NCI-H2107 (cell line): ENCODE measurements at places on chromosomes 7 and 10.

- DNase-seq: no peak
Measured at GRCh38 chr7:42192851-42193461, 44.1 kb downstream of the GLI3 start.

DNA sequence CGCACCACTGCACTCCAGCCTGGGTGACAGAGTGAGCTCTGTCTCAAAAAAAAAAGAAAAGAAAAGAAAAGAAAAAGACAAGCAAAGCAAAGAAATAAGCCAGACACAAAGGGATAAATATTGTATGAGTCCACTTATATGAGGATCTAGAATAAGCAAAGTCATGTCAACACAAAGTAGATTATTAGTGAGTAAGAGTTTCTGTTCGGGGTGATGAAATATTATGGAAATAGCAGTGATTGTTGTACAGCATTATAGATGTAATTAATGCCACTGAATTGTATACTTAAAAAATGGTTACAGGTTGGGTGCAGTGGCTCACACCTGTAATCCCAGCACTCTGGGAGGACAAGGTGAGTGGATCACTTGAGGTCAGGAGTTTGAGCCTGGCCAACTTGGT, 83.2 kb downstream of the HIP1 start:
- DNase-seq: no peak

DNA sequence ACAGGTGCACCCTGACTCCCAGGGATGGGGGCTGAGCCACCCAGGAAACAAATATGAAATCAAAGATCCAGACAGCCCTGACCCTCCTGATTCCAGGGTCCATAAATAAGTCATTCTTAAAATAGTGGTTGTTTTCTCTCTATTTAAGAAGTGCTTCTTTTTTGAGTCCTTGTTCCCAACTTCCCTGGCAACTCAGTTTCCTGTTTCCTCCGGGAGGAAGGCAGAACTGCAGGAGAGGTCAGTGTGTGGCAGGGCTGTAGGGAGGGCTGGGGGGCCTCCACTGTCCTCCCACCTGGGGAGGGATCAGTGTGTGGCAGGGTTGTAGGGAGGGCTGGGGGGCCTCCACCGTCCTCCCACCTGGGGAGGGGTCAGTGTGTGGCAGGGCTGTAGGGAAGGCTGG, 88.7 kb upstream of the PDGFA start:
- DNase-seq: no peak

- no peak for DNase-seq
Measured at GRCh38 chr7:72492461-72493065, 80.4 kb upstream of the CALN1 start.

GRCh38 chr10:14396411-14397048, 65.8 kb upstream of the FRMD4A start:
- no peak for DNase-seq

DNA sequence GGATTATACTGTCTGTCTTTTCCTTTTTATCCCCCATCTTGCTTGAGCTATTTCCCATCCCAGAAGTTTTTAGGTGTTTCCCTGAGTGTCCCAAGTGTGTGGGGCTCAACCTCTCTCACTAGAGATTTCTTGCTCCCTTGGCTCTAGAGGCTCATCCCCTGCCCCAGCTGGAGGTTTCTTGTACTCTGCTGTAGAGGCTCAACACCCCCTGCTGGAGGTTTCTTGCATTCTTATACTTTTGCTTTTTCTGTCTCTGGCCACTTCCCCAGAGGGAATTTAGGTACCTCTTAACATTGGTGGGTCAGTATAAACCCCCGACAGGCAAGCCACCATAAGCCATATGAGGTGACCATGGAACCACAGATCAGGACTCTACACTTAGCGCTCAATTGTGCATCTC, 114.2 kb upstream of the FAM3C start:
- no peak for DNase-seq

- DNase-seq: no peak
Measured at GRCh38 chr7:44307301-44307900, 18.0 kb downstream of the CAMK2B start.

- DNase-seq: no peak
Measured at GRCh38 chr10:36390221-36390620, 735.2 kb upstream of the ANKRD30A start.

DNA sequence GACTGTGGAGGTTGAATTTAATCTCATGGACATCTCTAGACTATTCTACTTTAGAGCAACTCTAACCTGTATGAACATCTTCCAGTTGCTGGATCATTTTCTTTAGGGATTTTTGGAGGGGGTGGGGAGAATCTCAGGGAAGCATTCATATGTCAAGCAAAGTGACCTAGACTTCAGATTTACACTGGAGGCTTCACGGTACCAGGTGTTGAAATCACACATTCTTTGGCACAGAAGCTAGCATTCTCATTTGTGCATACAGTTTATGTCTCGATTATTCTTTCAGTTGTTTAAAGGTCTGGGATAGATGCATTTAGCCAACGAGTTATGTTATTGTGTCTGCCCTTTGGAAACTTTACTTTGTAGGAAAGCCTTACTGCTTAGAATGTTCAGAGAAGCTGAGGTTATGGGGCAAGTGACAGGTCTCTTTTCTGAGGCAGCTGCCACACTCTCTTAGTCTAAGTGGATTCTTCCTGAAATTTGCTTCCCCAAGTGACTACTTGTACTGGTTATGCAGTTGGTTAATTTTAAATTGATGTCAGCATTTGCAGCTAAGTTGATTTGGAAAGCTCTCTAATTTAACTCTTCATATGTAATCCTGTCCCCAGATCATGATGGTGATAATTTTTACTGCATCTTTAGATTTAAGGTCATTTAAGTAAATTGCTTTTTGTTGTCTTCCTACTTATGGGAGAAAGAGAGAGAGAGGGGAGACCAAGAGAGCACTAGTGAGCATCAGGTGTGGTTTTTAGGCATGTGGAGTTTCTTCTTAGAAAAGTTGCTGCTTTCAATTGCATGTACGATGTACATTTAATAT, 153.8 kb downstream of the PRKG1 start:
- DNase-seq: no peak

DNA sequence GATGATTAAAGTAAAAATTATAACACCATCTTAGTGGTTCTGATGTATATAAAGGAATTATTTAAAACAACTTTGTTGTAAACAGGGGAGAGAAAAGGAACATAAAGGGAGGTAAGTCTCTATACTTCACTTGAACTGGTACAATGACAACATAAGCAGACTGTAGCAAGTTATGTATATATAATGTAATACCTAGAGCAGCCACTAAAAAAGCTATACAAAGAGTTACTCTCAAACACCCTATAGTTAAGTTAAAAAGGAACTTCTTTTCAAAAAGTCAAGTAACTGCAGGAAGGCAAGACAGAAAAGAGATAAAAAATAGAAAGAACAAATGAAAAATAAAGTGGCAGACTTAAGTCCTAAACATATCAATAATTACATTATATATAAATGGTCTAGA, 82.3 kb downstream of the ZNF503 start:
- no peak for DNase-seq

DNA sequence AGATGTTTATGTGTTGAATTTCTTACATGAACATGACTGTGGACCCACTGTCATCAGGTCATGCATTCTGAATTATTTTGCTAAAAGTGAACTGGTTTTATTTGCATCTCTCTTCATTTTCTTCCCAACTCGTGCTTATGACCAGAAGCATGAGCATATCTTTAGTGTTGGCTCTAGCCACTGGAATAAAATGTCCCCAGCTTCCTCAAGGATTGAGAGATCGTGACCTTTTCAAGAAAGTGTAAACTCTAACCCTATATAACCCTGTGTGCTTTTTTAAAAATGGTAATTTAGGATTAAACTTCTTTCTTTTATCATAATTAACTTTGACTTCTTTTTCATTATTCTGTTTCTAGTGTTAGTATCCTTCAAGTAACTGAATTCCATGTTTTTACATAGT, 55.5 kb downstream of the VTI1A start:
- DNase-seq: no peak

GRCh38 chr7:28564755-28565374, 152.5 kb downstream of the CREB5 start:
- no peak for DNase-seq

DNA sequence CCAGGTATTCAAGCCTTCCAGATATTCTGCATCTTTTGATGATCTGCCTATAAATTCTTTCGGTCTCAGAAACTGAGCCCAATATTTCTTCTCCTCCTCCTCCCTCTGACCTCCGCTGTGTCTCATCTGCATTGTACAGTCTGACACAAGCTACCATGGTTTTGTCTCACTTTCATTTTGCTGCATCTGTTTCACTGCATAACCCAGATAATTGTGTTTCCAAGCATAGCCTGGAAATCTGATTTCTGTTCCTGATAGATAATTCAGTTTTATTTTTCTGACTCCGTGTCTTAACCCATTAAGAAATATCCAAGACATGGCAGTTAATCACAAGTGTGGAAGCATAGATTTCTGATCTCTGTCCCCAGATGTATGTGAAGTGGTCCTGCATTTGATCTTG, 374.2 kb upstream of the SEMA3A start:
- no peak for DNase-seq

DNA sequence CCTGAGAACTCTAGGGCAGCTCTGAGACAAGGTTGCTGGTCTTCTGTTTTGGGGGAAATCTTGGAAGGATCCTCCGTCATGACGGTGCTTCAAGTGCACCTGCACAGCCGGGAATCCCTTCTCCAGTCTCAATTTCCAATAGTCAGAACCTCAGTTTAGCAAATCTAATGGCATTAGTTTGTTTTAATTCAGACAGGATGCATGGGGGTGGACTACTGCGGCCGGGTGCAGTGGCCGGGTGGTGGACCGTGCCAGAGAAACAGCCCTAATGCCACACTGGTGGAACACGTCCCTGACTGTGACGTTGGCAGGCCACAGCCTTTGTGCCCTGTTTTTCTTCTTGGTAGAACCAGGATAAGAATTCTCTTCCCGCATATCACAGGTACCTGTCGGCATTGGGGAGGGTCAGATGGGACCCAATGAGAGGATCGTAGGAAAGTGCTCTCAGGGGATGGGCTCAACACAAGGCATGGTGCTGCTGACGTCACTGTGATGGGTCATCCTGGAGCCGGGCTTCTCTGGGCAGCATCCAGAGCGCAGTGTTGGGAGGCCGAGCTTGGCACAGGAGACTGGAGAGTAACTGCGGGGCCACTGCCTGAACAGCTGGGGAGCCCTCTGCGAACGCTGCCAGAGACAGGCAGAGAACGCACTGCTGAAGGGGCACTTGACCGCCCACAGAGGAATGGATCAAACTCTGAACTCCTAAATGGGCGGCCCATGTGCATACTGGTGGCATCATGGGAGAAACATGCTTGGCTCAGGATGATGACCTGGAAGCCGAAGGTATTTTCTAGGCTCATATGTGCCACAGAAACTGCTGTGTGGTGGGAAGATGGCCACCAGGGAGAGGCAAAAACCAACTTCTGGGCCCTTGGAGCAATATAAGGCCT, 313.8 kb upstream of the SHH start:
- DNase-seq: no peak
